ENCODE measurements at places on chromosomes 5 and 9.

DNA sequence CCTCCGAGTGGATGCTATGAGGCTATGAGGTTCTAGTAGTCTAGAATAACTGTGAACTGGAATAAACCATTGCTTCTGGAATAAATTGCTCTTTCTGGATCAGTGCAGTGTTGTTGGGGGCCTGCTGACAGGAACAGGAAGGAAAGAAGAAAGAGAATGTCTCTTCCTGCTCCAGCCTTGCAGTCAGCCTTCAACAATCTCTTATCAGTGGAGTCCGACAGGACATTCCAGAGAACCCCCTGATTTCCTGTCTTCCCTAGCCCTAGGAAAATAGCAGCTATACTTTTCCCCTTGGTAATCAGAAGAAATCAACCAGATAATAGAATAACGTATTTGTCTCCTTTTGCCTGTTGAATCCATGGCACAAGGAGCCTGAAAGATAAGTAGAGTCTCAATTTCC lies 55.4 kb downstream of the WDR36 start:
- no peak for DNase-seq

GRCh38 chr5:14816999-14817761 lies 54.4 kb downstream of the ANKH start:
- DNase-seq = peak; percentile 66

GRCh38 chr5:173771121-173771724 lies 116.9 kb upstream of the CPEB4 start:
- DNase-seq = no peak

DNA sequence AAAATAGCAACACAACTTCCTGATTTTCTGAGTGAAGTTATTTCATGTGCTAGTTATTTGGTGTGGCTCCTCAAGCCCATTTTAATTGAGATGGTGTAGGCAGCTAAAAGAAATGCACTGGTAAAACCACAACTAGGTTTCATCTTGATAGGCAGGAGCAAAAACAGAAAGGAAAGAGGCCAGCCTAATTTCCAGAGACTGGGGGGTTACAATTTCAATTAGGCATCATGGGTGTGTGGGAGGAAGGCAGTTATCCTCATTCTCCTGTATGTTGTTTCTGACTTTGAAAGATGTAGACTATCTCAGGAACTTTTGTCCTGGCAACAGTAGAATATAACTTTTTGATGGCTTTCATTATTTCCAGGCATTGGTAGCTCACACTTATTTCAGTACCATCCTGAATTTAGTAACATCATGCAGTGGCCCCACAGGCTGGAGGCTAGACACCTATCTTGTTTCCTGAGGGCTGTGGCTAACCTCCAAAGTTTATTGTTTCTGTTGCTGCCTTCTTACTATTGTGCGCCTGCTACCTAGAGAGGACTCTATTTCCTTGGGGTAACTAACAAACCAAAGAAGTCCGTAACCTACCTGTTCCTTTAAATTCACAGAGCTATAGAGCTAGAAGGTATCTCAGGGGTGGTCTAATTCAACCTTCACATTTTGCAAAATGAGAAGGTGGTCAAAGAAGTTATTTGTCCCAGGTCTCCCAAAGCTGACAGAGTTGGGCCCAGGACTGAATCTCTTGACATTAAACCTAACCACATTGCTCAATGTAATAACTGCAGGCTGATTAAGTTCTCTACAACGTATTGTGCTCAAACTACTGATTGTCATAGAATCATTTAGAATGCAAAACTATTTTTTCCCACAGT lies 42.4 kb downstream of the FYB1 start:
- DNase-seq = no peak

DNA sequence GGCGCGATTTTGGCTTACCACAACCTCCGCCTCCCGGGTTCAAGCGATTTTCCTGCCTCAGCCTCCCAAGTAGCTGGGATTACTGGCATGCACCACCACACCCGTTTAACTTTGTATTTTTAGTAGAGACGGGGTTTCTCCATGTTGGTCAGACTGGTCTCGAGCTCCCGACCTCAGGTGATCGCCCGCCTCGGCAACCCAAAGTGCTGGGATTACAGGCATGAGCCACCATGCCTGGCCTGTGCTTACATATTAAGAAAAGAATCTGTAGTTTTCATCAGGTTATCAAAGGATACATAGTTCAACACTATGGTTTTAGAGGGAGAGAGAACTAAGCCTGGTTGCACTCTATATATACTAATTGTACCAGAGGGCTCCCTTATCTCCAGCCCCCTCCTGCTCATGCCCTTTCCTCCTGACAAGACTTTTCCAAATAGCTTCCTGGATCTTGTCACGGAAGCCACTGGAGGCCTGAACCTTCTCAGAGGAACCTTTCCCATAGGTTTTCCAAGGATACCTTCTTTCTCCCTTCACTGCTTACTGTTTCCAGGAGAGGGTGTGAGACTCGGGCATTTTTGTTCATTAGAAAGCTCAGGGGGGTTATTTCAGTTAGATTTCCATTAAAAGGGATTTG lies 53.1 kb downstream of the SLC44A1 start:
- DNase-seq = no peak

- no peak for DNase-seq
Measured at GRCh38 chr5:73266176-73266738, 93.3 kb downstream of the TMEM174 start.

- DNase-seq = no peak
Measured at GRCh38 chr5:120228262-120229031, 235.7 kb upstream of the PRR16 start.

- no peak for DNase-seq
Measured at GRCh38 chr5:87924436-87924835, 344.2 kb downstream of the TMEM161B start.

DNA sequence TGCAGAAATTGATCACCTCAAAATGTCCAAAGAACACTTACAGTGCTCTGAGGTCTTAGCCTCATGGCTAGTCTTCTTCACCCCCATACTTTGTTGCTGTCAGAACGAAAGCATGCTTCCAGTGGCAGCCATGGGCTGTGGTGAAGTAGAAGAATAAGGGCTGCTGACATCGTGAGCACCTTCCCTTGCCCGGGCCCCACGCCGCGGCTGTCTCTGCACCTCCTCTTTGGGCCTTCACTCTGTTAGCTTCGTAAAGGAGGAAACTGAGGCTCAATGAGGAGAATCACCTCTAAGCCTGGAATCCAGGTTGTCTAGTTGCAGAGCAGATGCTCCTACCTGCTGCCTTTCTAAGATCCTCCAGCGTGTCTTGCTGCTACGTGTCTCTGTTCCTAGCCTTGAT lies 139.5 kb upstream of the SLC28A3 start:
- no peak for DNase-seq

DNA sequence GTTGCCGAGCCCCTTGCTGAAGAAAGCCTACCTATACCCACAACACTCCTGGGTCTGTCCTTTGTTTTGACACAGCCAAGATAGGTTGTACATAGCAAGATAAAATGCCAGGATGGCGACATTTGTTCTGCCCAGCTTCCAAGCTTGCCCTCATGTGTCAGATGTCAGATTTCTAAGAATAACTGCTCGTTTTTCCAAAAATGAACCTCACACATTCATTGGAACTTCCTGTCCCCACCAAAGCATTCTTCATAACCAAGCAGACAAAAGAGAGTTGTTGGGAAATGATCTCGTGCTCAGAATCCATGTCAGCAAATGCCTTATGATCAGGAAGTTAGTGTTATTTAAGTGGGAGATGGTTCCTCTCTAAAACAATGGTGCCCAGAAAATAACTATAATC lies 210.1 kb downstream of the ZNF608 start:
- no peak for DNase-seq

DNA sequence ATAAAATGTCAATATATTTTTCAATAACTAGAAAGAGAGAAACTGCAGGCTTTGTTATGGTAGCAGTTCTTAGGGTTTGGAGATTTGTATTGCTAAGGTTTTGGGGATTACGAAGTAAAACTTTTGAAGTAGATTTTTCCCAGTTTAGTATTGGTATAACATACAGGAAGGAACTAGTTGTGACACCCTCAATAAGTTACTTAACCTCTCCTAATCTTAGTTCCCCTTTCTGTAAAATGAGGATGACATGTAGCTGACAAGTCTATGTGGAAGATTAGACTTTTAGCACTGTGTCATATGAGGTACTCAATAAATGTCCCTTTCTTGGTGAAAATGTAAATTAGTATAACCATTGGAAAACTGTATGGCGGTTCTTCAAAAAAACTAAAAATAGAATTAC lies 73.4 kb upstream of the ATG10 start:
- no peak for DNase-seq

GRCh38 chr5:87210743-87211142 lies 56.9 kb upstream of the RASA1 start:
- DNase-seq = no peak

GRCh38 chr5:151528153-151528552 lies 63.0 kb downstream of the FAT2 start:
- no peak for DNase-seq

GRCh38 chr5:159290741-159291140 lies 27.7 kb downstream of the UBLCP1 start:
- DNase-seq = no peak

DNA sequence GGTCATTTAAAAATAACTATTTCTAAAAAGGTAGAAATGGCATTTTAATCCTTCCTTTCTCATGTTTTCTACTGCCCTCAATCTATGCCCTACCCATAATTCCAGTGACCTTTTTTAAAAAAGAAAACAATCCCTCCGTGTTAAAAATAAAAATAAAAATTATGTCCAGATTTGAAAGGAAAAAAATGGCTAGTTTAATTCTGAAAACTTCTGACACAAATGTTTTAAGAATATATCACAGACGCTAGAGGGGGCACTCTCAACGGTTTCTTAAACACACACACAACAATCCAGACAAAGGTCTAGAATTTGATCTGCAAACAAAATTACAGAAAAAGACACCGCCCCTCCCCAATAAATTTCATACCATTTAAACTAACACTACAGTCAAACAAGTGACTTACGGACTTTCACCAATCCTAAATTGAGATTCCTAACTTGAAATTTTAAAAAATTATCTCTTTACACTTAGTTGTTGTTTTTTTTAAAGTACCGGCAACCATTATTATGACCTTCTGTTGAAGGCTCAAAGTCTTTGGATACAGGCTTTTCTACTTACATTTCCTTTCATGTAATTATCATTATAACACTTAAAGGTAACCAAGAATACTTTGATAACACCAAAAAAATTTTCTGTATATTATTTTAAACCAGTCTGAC lies 38.2 kb downstream of the CLINT1 start:
- DNase-seq = no peak

DNA sequence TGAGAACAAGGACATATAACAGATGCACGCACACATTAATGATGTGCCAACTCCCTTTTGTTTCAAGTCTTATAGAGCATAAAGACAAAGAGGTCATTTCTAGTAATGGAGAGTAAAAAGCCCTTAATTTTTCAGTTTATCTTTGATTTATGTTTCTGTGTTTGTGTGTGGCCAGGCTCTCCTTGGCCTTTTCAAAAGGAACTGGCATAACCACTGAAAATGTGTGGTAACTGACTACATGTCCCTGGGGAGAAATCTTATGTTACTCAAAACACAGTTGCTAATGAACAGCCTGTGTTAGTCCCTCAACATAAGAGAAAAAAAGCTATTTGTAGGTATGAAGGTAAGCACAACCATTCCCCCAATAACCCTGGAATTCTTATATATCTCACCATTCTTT lies 47.6 kb upstream of the SHOC1 start:
- DNase-seq = no peak

DNA sequence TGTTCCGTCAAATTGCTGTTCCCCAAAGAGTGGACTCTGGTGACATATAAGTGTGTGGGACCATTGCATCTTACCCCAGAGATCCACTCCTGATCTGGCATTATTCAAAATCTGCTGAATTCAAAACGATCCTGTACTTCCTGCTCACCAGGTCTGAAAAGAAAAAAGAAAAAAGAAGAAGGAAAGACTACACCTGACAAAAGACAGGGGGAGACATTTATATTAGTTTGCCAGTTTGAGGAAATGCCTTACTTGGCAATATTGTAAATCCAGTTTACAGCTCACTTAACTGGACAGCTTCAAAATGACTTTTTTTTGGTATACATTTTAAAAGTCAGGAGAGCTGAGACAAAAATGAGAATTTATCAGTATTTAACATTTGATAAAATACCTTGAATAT lies 15.0 kb upstream of the GRHPR start:
- no peak for DNase-seq

DNA sequence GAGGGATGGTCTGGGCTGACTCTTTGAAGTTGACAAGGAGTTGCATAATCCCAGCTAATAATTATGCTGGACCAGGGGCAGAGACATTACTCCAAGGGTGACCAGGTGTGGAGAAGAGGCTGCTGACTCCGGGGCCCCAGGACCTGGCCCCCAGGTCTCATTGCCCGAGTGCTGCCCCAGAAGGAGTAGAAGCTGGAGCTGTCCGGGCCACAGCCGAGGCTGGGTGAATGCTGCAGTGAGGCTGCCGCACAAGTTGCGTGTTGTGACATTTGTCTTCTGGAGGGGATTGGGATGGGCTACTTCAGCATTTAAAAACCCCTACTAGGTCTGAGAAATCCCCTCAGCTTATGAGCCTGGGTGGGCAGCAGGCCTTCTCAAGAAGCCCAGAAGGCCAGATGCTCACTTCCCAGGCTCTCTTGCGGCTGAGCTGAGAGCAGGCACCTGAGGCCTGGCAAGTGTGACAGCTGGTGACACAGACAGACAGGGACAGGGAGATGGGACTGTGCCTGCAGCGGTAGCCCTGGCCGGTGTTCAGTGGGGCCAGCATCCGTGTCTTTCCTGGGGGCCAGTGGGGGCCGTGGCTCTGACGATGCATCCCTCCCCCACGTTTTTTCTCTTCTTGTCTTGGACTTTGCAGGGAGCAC lies 122.8 kb downstream of the KCNIP1 start:
- no peak for DNase-seq

DNA sequence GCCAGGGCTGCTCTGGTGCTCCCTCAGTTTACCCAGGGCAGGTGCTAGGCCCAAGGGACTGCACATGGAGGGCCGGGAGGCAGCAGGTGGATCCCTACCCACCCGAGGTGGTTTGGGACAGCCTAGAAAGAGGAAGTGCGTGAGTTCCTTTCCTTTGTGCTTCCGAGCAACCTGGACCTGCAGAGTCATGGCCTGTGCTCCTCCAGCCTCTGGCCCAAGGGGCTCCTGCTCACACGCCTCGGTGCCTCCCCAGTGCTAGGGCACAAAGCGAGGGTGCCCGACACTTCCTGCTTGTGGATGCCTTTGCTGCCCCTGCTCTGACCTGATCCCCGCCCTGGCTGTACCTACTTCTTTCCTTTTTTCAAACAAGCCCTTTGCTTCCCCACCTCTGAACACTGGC lies 79.3 kb downstream of the RXRA start:
- no peak for DNase-seq

- no peak for DNase-seq
Measured at GRCh38 chr5:10251405-10251804, 1.3 kb downstream of the CCT5 start.
